ENCODE measurements at places on chromosomes 12 and 14. TPM values are rescaled to one million over a fixed set of nuclear protein-coding genes. Genes with fewer than 3 reads are reported as not detected.

- no peak overlapping the region for H3K4me3 ChIP-seq
- peaks cover 4% of the 10 kb centered on the region for H3K4me1 ChIP-seq
- H3K36me3 ChIP-seq, result no peaks in the 10 kb centered on the region
- no peak overlapping the region for H3K27ac ChIP-seq
Measured at GRCh38 chr12:47087088-47087688, 7.4 kb upstream of the AMIGO2 start.

DNA sequence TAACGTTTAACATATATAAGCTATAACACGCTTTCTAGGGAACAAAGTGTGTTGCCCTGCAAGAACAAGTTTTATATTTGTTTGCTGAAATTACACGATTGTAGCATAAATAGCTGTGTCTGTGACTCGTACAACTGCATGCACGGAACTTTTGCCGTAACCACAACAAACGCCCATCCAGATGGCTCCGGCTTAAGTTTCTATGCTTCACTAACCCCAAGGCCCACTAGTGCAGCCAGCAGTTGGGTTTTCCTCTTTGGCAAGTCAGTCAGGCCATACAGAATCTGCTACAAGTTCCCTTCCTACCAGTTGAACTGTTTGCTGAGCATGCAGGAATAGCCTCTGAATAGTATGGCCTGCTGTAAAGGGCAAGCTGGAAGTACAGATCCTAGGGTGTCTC lies 12.1 kb downstream of the CSRP2 start:
- no peak for DNase-seq
- no peak overlapping the region for H3K4me3 ChIP-seq
- peaks cover 1% of the 10 kb centered on the region for H3K4me1 ChIP-seq
- H3K27ac ChIP-seq, result no peak overlapping the region
- H3K36me3 ChIP-seq, result no peaks in the 10 kb centered on the region

- no peaks in the 10 kb centered on the region for H3K27me3 ChIP-seq
- no peak overlapping the region for H3K4me3 ChIP-seq
- no peak for DNase-seq
- H3K4me1 ChIP-seq, result no peaks in the 10 kb centered on the region
- H3K36me3 ChIP-seq, result no peaks in the 10 kb centered on the region
Measured at GRCh38 chr12:66117242-66117641, 13.3 kb downstream of the LLPH start.

DNA sequence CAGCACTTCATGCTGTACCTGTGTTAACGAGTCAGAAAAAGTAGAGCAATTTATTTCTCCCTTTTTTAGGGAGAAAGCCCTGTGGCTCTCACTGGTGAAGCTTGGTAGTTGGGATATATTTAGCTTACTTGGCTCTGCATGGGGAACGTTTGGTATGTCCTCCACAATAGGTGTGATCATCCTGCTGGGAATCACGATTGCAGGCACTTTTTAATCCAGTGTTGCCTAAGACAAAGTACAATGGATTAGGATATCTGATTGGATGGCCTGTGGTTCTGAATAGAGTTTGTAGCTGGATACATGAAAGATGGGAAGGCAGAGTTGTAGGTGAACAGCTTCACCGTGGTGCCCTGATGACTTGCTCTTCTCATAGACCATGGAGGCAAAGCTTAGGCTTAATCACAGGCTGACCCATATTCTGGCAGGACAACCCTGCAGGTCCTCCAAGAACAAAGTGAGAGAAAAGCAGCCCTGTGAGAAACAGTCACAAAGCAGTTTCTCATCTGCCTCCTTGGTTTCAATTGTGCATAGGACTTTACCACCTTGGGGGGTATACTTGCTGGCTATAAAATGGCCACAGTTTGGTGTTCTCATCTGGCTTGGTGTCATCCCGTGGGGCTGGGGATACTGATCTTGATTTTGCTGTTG lies 7.5 kb downstream of the RESF1 start:
- peaks cover under 1% of the 10 kb centered on the region for H3K36me3 ChIP-seq
- no peak for DNase-seq
- peaks cover 16% of the 10 kb centered on the region for H3K4me1 ChIP-seq
- no peak overlapping the region for H3K4me3 ChIP-seq

DNA sequence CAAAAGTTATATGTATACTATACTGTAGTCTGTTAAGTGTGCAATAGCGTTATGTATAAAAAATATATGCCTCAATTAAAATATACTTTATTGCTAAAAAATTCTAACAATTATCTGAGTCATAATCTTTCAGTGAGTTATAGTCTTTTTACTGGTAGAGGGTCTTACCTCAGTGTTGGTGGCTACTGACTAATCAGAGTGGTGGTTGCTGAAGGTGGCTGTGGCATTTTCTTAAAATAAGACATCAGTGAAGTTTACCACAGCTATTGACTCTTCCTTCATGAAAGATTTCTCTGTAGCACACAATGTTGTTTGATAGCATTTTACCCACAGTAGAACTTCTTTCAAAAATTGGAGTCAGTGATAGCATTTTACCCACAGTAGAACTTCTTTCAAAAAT lies 23.4 kb downstream of the POLR3B start:
- no peak overlapping the region for H3K27ac ChIP-seq
- H3K4me3 ChIP-seq, result no peak overlapping the region
- no peaks in the 10 kb centered on the region for H3K36me3 ChIP-seq
- DNase-seq, result no peak
- no peaks in the 10 kb centered on the region for H3K4me1 ChIP-seq
- H3K27me3 ChIP-seq, result no peaks in the 10 kb centered on the region

GRCh38 chr12:21538061-21538653 lies 12.1 kb downstream of the SPX start:
- DNase-seq, result no peak
- no peaks in the 10 kb centered on the region for H3K4me1 ChIP-seq
- no peaks in the 10 kb centered on the region for H3K36me3 ChIP-seq
- no peak overlapping the region for H3K4me3 ChIP-seq
- no peak overlapping the region for H3K27ac ChIP-seq

DNA sequence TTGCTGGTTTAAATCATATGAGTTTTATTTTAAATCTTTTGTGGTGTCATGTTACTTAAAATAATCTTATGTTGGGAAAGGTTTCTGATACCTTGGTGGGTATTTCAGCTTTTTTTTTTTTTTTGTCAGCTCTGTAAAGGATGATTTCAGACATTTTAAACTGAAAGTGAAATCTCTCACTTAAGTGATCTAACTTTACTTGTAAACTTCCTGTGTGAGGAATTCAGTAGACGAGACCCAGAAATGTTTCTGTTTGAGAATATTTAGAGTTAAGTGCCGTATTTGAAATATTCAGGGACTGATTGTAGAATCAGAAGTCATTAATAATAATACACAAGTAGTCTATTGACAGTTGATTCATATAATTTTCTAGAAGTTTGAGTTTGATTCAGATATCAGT lies 37.8 kb downstream of the PROX2 start:
- H3K4me1 ChIP-seq, result no peaks in the 10 kb centered on the region
- H3K27me3 ChIP-seq, result no peaks in the 10 kb centered on the region
- no peak overlapping the region for H3K27ac ChIP-seq
- H3K36me3 ChIP-seq, result no peaks in the 10 kb centered on the region
- no peak for DNase-seq
- no peak overlapping the region for H3K4me3 ChIP-seq

DNA sequence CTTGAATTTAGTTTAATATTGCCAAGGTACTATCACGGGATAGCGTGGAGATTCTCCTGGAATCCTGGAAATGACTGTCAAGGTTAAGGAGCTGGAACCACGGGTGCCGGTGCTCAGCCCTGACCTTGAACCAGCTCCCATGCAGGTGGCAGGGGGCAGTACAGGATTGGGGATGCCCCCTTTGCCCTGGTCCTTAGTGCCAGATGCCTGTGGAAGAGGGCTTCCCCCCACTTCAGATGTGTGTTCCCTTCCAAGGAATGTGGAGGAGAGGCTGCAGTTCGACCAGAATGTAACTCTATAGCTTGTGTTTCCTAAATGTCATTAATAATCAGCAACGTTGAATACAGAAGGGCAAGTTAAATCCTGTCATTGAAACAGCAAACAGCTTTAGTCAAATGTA lies 258.9 kb downstream of the VRK1 start:
- no peak overlapping the region for H3K4me3 ChIP-seq
- DNase-seq, result no peak
- no peaks in the 10 kb centered on the region for H3K27me3 ChIP-seq
- no peaks in the 10 kb centered on the region for H3K36me3 ChIP-seq
- no peak overlapping the region for H3K27ac ChIP-seq

- H3K4me1 ChIP-seq, result peaks cover 6% of the 10 kb centered on the region
- H3K27ac ChIP-seq, result no peak overlapping the region
- no peak overlapping the region for H3K4me3 ChIP-seq
- DNase-seq, result no peak
- H3K27me3 ChIP-seq, result no peaks in the 10 kb centered on the region
- no peaks in the 10 kb centered on the region for H3K36me3 ChIP-seq
Measured at GRCh38 chr14:96515731-96516130, 13.5 kb downstream of the PAPOLA start.

- no peak overlapping the region for H3K4me3 ChIP-seq
- no peaks in the 10 kb centered on the region for H3K36me3 ChIP-seq
- H3K4me1 ChIP-seq, result peaks cover 4% of the 10 kb centered on the region
- H3K27me3 ChIP-seq, result no peaks in the 10 kb centered on the region
- H3K27ac ChIP-seq, result no peak overlapping the region
Measured at GRCh38 chr14:102620413-102620812, 28.0 kb downstream of the RCOR1 start.

- no peak overlapping the region for H3K27ac ChIP-seq
- no peaks in the 10 kb centered on the region for H3K27me3 ChIP-seq
- H3K4me3 ChIP-seq, result no peak overlapping the region
- H3K4me1 ChIP-seq, result peaks cover 10% of the 10 kb centered on the region
- H3K36me3 ChIP-seq, result no peaks in the 10 kb centered on the region
Measured at GRCh38 chr12:101074940-101075680, 134.9 kb downstream of the SLC5A8 start.

GRCh38 chr12:77102123-77102522 lies 36.8 kb upstream of the E2F7 start:
- no peak overlapping the region for H3K4me3 ChIP-seq
- H3K36me3 ChIP-seq, result no peaks in the 10 kb centered on the region
- DNase-seq, result no peak
- no peaks in the 10 kb centered on the region for H3K4me1 ChIP-seq
- H3K27ac ChIP-seq, result no peak overlapping the region

GRCh38 chr12:125142601-125143000 lies 77.4 kb downstream of the AACS start:
- no peaks in the 10 kb centered on the region for H3K36me3 ChIP-seq
- no peak for DNase-seq
- H3K4me3 ChIP-seq, result no peak overlapping the region
- no peaks in the 10 kb centered on the region for H3K27me3 ChIP-seq

- H3K4me1 ChIP-seq, result no peaks in the 10 kb centered on the region
- DNase-seq, result no peak
- no peak overlapping the region for H3K4me3 ChIP-seq
- H3K36me3 ChIP-seq, result no peaks in the 10 kb centered on the region
- H3K27ac ChIP-seq, result no peak overlapping the region
Measured at GRCh38 chr12:94416613-94417012, 43.1 kb downstream of the CEP83 start.

DNA sequence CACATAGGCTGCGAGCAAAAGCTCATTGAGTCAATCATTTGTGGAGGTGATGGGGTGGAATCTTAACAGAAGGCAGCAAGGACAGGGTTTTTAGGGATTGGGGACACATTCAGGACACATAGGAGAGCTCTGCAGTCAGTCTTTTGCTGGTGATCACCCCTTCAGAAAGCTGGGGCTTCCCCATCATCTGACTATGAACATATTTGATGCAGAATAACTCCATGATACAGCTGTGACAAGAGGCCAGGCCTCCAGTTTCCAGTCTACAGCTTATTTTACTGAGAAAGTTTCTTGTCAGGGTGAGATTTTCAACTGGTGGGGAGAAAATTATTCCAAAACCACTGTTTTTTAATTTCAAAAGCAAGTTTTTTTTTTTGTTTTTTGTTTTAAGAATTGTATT lies 134.2 kb downstream of the TMEM30B start:
- DNase-seq, result no peak
- no peaks in the 10 kb centered on the region for H3K36me3 ChIP-seq
- no peaks in the 10 kb centered on the region for H3K27me3 ChIP-seq
- H3K27ac ChIP-seq, result no peak overlapping the region
- H3K4me3 ChIP-seq, result no peak overlapping the region

DNA sequence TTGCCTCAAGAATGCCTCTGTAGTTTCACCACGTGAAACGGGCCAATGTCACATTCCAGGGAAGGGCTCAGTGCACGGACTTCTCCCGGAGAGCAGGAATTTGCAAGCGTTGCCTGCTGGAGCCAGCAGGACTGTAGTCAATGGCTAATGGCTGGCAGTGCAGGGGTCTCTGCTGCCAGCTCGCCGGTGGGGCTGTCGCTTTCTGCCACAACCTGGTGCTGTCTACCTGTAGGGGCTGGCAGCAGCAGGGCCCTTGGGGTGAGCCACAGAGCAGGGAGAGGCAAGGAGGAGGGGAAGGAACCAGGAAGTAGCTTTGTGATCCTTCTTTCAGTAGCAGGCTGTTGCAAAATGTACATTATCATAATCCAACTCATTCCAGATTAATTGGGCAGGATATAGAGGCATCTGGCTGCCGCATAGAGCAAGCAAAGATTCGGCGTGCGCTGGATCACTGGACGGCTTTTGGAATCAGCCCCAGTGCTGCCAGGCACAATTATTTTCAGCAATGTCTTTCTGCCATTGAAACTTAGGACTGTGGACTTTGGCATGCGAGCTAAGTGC lies 114.1 kb downstream of the PAPOLA start:
- no peak overlapping the region for H3K4me3 ChIP-seq
- H3K27ac ChIP-seq, result no peak overlapping the region
- DNase-seq, result no peak
- no peaks in the 10 kb centered on the region for H3K27me3 ChIP-seq
- no peaks in the 10 kb centered on the region for H3K36me3 ChIP-seq

GRCh38 chr14:48805315-48805714 lies 780.9 kb downstream of the RPS29 start:
- H3K4me3 ChIP-seq, result no peak overlapping the region
- H3K36me3 ChIP-seq, result no peaks in the 10 kb centered on the region
- DNase-seq, result no peak
- H3K27me3 ChIP-seq, result no peaks in the 10 kb centered on the region

The RITA1 gene
- total RNA-seq, result 15.4 TPM

The PRPF39 gene
- total RNA-seq, result 50.5 TPM

The RDH5 gene
- total RNA-seq, result 5.5 TPM

The AMHR2 gene
- total RNA-seq, result 15.3 TPM

The SELPLG gene
- total RNA-seq, result 3.6 TPM

The FGF6 gene
- not detected for total RNA-seq

The PIWIL1 gene
- total RNA-seq, result not detected

The NPFF gene
- total RNA-seq, result not detected

The HOXC9 gene
- total RNA-seq, result 3.9 TPM

The OAS1 gene
- total RNA-seq, result 5.4 TPM

All from ovary (tissue), 10 donors.